Stimulated activated CD4-positive, alpha-beta T cell treated with anti-CD3 and anti-CD28 coated beads, Interleukin-4, amount 100 ng/mL, for 48 hours (primary cell): ENCODE measurements at places on chromosomes 2 and 18.

DNA sequence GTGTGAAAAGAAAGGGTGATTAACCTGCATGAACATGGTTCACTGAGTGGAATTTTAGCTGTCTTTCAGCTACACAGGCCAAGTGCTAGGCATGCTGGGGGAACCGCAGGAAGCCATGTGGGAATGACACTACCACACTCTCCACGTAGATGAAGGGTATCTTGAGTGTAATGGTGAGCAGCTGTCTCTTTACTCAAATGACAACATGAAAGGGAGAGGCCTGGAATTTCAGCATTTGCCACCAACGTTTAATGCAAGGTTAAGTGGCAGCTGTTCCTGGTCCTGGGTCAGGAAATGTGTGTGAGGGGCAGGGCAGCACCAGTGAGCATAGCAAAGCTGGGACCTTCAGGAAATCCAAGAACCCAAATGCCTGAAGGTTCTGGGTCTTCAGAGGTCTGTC is 588.4 kb downstream of the SLC4A3 start:
- no peak for DNase-seq

- no peak for DNase-seq
These were observed 2.0 kb upstream of the AMMECR1L start for GRCh38 chr2:127887776-127888130.

- DNase-seq: no peak
These were observed 130.2 kb upstream of the DLX2 start for GRCh38 chr2:172232708-172233396.

GRCh38 chr18:79912994-79913831 is 38.2 kb downstream of the SLC66A2 start:
- DNase-seq: no peak

DNA sequence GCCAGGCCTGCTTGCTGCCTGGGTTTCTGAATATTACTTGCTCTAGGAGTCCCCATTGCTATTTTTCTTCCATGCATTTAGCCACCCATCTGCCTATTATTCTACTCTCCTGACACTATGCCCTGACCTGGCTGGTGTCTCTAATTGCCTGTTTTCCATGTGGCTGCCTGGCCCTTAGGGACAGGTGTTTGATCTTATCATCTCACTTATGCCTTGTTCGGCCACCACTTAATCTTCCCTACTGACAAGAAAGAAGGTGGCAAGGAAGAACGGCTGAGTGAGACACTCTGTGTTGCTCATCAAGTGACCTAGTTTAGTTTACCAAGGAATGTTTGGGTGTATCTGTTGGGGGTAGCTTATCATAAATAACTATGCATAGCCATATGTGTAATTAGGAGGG is 50.4 kb upstream of the RAPH1 start:
- no peak for DNase-seq
